ENCODE measurements at places on chromosomes 1 and 21.
A peak's percentile ranks its signal among the peaks of the same experiment; 100 is the strongest.

DNA sequence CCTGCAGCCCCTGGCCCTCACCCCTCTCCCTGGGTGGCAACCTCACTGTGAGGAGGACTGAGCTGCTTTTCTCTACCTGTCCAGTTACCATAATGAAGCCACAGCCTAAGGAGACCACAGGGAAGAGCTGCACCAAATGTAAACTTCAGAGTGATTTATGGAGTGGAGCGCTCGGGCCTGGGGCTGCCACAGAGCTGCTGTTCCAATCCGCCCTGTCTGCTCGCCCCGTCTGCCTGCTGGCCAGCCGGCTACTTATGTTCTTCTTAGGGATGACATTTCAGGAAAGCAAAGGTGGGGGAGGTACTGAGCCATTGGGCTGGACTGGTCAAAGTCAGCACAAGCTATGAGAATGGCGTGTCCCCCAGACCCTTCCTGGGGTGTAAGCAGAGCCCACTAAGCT, 17.9 kb downstream of the SYT6 start:
- no peak for DNase-seq

DNA sequence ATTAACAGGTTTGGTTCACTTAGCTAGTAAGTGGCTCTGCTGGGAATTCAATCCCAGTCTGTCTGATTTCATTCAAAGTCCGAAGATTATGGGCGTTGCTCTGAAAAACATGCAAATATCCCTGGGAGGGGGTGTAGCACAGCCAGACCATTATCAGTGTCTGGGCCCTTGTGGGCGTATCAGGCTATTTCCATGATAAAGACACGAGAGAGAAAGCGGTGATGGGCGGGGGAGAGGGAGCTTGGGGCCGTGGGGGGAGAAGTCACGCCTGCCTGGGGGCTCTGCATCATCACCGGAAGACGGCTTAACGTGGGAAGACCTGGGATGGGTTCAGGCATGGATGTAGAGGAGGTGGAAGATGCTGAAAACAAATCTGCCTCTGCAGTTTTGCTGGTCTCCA, 25.8 kb downstream of the IL6R start:
- DNase-seq: no peak

- no peak for DNase-seq
Measured at GRCh38 chr1:32928715-32929114, 27.5 kb upstream of the TMEM54 start.

DNA sequence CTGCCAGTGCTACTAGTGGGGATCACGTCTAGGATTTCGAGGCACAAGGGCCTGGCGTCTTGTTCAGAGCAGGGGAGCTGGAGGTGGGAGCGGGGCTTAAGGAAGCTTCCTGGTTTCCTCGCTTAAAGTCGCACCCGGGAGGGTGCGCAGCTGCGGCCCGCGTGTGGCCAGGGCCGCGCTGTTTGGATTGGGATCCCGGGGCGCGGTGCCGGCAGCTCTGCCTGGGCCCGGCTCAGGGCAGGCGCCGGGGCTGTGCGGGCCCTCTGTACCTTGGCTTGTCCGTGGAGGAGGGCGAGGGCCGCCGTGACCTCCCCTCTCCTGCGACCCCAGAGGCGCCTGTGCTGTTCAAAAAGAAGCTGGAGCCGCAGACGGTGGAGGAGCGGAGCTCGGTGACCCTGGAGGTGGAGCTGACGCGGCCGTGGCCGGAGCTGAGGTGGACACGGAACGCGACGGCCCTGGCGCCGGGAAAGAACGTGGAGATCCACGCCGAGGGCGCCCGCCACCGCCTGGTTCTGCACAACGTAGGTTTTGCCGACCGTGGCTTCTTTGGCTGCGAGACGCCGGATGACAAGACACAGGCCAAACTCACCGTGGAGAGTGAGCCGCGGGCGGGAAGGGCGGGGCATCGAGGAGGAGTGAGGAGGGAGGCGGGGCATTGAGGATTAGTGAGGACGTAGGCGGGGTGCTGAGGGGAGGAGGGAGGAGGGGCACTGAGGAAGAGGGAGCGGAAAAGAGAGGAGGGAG, 67.8 kb downstream of the OBSCN start:
- no peak for DNase-seq

DNA sequence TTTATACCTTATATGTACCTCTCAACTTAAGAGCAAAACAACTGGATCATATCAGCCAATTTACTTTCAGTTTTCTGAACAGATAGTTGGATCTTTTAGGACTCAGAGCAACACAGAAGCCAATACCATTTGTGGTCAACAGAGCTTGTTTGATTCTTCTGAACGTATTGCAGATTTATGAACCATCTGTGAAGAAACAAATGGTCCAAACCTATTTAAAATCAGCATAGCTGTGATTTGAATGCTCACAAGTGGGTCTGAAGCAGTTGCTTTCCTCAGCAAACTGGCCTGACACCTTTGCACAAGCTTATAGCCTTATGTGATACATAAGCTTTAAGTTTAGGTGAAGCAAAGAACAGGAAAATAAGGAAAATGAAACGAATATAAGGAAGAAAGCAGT, 147.6 kb downstream of the LRRIQ3 start:
- DNase-seq: no peak

- DNase-seq: no peak
Measured at GRCh38 chr1:175162955-175163354, 29.6 kb downstream of the KIAA0040 start.

- no peak for DNase-seq
Measured at GRCh38 chr1:200073286-200073637, 45.8 kb downstream of the NR5A2 start.

DNA sequence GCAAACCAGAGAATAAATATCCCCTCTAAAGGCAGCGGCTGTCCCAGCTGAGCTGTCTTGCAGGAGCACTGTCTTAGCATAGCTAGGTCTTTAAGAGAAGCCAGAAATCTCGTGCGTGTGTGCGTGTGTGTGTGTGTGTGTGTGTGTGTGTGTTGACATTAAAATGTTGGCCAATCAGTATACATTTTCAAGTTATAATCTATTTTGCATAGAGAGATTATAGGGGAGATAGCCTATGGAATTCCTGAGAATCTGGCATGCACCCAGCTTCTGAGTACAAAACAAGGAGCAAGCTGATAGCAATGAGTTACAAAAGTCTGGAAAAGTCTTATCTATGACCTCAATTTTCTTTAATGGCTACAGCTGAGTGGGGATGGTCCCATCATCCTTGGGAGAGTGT, 17.7 kb downstream of the METTL13 start:
- no peak for DNase-seq

DNA sequence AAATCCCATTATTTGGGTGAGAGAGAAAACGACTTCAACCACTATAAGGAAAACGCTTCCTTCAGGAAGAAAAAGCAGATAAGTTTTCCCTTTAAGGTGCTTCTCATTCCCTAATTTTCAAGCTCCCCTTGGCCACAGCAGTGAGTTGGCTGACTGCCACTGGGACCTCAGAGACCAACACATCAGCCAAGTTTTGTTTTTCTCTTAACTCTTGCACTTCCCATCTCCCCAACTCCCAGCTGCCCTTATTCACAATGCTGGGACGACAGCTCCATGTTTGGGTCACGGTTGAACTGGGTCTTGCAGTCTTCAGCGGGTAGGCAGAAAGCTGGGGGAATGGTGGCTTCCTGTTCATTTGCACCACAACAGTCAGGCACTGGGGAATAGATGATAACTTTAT, 18.9 kb downstream of the SGIP1 start:
- DNase-seq: no peak

DNA sequence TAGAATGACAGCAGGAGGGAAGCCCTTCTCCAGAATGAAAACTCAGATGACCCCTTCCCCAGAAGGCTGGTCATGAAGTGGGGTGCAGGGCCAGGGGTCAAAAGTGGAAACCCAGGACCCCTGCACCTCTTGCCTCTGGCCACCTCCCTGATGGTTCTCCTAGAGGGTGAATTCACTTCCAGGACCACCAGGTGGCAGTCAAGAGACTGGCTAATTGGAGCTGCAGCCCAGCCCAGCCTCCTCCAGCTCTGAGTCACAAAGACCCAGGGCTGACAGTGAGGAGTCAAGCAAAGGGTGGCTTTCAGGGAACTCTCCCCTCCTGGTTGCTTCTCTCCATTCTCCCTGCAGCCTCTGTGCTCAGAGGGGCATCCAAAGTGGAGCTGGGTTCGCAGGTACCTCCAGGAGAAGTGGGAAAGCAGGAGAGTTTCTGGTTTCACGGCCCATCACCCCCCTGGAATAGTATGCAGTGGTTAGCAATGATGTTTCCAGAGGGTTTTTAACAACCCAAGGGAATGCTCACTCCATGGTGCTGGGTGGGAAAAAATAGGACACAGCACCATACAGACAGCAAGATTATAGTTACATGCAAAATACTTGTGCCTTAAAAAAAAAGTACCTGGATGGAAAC, 6.1 kb upstream of the EPHB2 start:
- peak; percentile 13 for DNase-seq

DNA sequence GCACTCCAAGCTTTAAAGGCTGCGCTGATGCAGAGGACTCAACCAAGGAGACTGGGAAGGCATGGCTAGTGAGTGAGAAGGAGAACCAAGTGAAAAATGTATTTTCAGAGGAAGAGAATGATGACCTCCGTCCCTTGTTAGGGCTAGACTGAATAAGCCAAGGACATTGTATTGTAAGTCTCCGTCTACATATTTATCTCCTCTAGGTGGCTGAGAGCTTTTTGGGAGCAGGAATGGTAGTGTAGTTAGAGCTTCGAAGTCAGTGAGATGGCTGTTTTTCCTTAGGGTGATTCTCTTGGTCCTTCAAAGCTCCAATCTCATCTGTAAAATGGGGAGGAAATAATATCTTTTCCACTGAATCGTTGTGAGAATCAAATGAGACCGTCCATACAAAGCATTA, 37.6 kb downstream of the ZBTB40 start:
- no peak for DNase-seq

DNA sequence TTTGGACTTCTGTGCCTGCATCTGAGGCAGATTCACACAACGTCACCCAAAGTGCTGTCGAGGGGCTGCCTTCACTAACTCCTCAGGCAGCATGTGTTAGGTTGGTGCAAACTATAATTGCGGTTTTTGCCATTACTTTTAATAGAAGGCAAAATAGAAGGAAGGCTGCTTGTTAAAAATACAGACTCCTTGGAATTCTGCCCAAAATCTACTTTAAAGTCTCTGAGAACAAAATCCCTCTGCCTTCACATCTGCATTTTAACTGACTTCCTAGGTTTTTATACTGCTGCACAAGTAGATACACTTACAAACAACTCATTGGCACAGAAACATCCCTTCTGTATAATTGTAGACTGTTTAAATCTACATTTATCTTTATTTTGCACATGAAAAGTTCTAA, 41.3 kb upstream of the SLC19A2 start:
- no peak for DNase-seq

DNA sequence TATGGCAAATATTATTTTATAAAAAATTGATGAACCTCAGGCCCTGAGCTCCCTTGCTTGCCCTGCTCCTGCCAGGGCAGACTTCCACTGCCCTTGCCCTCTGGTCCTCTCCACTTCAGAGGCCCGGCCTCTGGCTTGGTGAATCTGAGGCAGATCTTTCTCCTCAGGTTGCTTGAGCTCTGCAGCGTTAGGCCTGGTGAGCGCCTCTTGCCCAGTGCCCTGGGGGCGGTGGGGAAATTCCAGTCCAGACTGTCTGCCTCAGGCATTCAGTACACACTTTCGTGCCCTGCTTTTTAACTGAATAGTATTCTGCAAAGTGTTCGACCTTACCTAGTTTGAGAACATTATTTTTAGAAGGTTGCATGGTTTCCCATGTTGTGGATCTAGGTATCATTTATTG, 98.2 kb downstream of the PCBP3 start:
- no peak for DNase-seq

DNA sequence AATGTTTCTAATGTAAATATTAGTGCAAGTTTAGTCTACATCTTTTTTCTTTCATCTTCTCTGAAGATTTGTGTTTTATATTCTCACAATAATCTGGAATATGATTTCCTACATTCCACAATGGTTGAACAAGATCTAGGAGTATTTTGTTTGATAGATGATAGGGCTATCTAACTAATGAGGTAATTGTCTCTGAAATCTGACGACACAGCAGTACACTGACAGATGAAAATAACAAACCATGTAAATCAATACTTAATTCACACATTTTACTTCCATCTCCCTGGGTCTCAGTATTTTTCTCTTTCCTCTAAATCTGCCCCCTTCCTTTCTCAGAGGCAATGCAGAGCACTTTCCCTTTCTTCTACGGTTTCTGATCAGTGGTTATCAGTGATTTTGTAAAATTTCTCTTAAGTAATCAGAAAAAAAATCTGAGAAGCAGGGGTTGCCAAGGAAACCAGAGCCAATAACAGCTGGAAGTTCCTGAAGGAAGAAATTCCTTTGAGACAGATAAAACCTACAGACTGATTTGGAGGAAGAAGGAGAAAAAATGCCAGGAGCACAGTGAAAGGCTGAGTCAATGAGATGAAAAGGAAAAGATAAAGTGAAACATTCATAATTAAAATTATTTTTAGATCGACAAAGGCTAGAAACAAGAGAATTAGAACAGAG, 7.3 kb upstream of the ANKRD13C start:
- no peak for DNase-seq

DNA sequence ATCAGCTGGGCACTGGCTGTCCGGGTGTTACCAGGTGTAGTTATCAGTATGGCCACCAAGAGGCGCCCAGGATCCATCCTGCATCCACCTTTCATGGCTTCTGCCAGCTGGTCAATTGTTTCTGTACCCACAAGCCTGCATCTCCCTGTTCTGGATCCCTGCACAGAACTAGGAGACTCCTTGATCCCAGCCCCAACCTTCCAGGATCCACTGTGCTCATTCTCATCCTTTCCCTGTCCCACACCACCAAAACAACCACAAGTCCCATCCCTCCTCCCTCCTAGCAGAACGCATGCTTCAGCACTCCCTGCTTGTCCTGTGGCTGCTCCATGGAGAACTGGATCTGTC, 27.2 kb upstream of the FOXE3 start:
- DNase-seq: peak; percentile 26

DNA sequence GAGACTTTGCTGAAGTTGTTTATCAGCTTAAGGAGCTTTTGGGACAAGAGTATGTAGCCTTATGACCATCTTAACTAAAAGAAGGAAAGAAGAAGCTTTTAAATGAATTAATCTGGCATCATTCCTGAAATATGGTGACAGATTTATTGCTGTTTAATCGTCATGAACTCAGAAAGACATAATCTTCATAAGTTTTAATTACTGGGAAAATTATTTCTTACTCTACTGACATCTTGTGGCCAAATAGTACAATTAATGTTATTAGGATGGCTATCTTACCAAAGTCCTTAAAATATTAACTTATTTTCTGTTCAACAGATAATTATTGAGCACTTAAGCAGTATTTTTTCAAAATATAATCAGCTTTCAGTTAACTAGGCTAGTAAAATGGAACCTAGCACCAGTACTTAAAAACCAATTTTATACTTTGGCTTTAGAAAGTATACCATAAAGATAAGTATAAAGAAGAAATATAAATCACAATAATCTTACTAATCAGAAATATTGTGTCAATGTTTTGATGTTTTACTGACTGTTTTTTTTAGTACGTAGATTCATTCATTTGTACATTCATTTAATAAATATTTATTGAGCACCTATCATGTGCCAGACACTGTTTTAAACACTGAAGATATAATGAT, 34.7 kb upstream of the GPR25 start:
- no peak for DNase-seq

GRCh38 chr1:18668750-18669404, 38.2 kb downstream of the PAX7 start:
- DNase-seq: no peak

DNA sequence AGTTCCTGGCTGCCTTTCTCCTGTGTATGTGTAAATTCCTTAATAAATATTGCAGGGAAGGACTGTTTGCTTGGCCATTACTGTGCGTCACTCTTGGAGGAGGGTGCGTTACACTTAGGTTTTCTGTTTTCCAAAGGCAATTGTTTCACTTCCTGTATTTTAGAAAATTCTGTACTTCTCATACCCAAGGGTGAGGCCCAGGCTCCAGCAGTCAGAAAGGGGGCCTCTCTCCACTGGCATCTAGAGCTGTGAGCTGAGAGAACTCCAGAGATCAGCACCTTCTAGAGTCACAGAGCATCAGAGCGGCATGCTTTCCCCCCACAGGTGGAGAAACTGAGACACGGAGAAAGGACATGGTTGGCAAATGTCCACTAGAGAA, 27.0 kb upstream of the ZFP69B start:
- no peak for DNase-seq
